ENCODE measurements at places on chromosomes 11 and 22. TPM values are rescaled to one million over a fixed set of nuclear protein-coding genes. Genes with fewer than 3 reads are reported as not detected.

DNA sequence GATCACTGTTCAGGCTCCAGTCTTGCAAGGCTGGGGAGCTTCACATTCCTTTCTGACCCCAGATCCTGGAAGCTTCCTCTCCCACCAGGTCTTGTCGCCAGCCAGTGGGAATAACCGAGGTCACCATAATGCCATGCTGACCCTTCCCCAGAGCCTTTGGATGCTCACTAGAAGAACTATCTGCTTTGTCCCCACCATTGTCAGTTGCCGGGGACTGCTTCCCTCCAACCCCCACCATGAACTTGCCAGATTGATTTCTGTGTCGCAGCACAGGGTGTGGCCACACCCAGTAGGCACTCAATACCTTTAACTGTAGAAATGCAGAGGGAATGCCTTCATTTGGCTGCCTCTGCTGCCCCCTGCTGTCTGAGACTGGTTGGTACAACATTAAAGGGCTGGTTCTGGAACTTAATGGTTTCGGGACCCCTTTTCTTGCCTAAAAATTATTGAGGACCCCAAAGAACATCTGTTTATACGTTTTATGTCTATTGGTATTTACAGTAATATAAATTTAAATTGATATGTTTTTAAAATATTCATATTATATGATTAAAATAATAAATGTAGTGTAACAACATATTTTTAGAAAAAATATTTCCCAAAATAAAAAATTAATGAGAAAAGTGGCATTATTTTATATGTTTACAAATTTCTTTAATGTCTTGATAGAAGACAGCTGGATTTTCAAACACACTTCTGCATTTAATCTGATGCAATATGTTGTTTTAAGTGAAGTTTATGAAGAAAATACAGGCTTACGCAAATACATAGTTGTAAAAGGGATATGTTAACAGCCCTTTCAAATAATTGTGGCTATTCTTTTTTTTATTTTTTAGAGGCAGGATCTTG is 6.7 kb upstream of the GDPD5 start:
- no peak for DNase-seq

Gene MACROD1
- polyA plus RNA-seq = 13.2 TPM

Gene ZBED4
- 4.8 TPM for polyA plus RNA-seq

DNA sequence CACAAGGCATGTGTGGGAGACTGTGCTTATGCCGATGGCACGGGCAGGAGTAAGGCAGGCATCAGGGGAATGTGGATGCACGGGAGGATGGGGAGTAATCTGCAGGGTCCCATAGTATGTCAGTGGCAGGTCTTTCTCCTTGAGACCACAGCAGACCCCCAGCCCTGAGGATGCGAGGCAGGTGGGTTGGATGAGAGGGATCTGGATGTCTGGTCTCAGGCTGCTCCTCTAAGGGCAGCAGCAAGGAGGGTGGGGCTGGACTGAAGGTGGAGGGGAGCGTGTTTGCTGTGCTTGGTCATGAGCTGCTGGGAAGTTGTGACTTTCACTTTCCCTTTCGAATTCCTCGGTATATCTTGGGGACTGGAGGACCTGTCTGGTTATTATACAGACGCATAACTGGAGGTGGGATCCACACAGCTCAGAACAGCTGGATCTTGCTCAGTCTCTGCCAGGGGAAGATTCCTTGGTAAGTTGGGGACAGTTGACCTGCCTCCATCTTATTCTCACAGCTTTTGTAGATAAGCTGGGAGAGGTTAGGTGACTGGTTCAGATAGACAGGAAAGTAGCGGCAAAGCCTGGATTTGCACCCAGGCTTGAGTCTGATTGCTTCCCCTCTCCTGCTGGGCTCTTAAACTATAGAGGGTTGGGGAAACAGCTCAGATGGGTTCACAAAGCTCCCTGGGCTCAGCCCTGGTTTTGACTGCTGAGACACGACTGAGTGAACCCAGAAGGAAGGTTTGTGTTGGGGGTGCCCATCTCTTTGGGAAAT is at the start of gene APOL1:
APOL1 (plus strand) TSS at position 380 of the 769 bp plus-strand sequence. CDS start 1,823 bp downstream, outside the sequence.
- DNase-seq = no peak

DNA sequence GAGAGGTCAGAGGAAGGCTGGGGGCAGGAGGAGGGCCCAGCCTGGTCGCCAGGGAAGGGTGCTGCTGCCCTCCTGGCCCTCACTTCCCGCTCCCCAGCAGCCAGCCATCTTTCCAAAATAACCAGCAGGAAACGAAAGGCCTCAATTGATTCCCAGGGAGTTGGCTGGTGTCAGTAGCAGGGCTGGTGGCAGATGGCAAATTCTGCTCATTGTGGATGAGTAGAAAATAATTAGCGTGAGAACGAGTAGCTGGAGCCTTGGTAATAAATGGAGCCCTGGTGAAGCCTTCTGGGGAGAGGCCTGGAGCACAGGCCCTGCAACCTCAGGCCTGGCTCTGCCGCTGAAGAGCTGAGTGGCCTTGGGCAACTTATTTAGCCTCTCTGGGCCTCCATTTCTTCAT is 31.3 kb downstream of the DAGLA start:
- no peak for DNase-seq

DNA sequence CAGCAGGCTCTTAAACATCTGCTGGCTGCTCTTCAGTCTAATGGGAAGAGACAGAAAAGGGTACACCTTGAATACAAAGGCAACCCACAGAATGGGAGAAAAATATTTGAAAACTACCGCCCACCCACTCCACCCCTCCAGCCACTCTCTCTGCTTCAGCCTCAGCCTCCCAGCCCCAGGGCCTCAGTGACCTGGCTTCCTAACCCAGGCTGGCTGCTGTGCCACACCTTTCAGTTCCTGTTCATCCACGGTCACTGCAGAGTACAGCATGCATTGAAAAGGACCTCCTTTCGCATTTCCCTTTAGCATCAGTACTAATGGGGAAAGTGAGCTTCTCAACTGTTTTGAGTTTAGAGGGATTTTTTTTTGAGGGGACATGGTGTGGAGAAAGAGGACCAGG is 28.8 kb upstream of the SERPIND1 start:
- DNase-seq = no peak

GRCh38 chr11:45777127-45777969 is 27.6 kb upstream of the SLC35C1 start:
- no peak for DNase-seq

DNA sequence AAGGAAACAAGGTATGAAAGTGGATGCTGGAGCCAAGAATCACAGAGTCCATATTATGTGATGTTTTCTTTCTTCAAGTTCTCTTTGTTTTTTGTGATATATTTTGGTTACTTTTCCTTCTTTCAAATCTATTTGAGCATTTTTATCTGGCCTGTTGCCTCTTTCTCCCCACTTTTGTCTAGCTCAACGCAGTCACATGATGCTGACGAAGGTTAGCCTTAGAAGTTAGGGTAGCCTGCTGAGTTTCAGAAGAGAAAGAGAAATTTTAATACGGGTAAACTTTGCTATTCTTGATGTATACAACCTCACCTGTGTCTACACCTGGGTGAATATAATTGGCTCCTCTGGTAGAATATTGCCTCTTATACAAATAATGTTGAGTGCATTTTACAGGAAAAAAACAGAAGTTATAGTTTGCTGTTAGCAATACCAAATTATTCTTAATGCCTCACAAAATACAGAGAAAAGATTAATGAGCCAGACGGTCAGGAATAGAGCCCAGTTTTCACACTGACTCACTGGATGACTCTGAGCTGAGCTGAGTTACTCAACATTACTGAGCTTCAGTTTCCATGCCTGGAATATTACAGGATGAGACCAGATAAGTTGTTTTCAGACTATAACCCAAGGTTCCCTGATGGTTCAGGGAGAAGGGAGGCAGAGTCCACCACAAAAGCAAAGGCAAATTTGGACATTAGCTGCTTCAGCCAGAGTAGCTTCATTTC is 161.6 kb upstream of the BDNF start:
- peak; percentile 56 for DNase-seq

GRCh38 chr11:80636999-80637398 is 1196.2 kb upstream of the TENM4 start:
- no peak for DNase-seq

Gene RASSF10
- polyA plus RNA-seq = 2.4 TPM

DNA sequence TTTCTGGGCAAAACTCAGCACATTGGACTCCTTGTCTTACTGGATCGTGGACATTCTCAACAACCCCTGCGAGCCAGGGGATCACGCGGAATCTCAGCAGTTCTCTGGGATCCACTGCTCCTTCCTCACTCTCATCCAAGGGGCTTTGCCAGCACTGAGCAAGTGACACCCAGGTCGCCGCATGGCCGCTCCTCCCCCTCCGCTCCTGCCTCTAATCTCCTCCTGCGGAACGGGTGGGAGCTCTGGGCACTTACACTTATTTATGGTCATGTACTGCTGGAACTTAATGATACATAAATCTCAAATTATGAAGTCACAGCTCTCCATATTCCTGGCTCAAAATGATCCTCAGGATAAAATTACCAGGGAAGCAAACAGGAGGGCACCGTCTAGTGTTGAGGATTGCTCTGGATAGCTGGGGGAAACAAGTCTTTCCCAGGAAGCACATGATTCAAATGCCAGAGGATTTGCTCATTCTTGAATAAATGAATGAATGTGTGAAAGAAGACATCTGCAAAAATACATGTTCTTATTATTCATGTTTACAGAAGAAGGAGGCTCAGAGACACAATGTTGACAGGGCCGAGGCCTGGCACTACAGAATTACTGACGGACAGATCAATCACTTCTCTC is 1077.3 kb downstream of the TBC1D22A start:
- no peak for DNase-seq

GRCh38 chr11:37689951-37690350 is 1091.9 kb upstream of the RAG2 start:
- peak; percentile 7 for DNase-seq

Gene SHISAL1
- not detected for polyA plus RNA-seq

Gene CNGA4
- 0.03 TPM for polyA plus RNA-seq

- no peak for DNase-seq
These were observed 531.1 kb downstream of the TBC1D22A start for GRCh38 chr22:47293368-47294221.

DNA sequence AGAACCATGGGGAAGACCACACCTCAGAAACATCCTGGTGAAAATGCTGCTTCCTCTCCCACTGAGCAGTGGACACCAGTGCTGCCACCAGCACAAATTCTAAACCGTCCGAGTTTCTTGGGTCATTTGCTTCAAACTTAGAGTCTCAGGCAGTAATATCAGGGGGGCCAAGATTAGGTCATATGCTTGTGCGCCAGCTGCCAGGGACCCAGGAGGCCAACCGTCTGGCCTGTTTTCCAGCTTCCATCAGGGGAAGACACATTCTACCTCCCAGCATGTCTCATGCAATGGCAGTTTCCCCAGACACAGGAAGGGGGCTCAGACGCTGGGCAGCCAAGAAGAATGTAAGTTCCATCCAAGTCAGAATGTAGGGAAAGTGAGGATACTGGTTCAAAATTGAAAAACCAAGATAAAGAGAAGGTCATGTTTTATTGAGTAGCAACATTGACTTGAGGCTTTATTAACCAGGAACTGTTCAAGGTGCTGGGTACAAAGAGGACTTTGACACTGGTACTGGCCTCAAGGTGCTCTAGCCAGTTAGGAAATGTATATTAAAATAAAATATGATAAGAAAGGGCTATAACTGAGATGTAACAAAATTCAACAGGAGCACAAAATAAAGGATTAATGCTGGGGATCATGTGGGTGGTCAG is 59.7 kb upstream of the EED start:
- DNase-seq = no peak

Data from foreskin keratinocyte (primary cell).